NCI-H510A (cell line): ENCODE measurements at places on chromosomes 1 and 21.

DNA sequence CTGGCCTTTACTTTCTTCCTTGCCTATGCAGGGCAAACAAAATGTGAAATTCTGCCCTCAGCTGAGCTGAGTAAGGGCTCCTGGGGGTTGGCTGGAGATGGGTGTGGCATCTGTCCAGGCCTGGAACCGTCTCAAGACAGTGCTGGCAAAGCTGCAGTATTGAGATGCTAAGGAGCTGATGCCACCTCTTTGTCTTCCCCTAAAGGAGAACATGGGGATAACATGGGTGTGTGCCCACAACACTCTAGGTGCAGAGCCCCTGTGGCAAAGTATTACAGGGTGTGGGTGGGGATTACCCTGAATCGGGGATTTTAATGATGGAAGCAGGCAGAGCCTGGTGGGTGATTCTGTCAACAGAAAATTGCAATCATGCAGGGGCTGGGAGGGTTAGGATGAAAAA, 2.5 kb upstream of the ST3GAL3 start:
- no peak for DNase-seq

DNA sequence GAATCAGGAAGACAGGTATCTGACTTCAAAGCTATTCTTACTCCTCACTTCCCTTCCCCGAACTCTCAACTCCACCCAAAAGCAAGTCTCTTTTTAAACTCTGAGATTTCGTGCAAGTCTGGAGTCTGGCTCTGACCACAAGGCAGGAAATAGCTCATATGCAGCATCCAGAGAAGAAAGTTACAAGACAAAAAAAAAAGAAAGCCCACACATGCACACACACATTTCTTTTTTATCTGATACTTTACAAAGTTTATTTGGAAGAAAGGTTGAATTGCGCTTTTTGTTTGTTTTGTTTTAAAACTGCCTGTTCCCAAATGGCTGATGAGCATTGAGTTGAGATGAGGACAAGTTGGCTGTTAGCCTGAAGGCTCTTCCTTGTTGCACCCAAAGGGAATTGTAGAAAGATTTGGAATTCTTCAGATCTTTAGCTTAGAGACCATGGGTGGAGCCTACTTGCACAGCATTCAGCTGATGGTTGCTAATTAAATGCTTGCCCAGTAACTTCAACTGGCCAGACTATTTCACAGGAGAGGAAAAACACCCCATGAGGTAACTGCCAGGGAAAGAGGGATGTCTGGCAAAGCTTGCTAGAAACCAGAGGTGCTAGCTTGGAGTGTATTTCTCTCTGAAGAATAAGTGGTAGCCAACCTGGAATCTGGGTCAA, 490.3 kb downstream of the TTLL7 start:
- no peak for DNase-seq

DNA sequence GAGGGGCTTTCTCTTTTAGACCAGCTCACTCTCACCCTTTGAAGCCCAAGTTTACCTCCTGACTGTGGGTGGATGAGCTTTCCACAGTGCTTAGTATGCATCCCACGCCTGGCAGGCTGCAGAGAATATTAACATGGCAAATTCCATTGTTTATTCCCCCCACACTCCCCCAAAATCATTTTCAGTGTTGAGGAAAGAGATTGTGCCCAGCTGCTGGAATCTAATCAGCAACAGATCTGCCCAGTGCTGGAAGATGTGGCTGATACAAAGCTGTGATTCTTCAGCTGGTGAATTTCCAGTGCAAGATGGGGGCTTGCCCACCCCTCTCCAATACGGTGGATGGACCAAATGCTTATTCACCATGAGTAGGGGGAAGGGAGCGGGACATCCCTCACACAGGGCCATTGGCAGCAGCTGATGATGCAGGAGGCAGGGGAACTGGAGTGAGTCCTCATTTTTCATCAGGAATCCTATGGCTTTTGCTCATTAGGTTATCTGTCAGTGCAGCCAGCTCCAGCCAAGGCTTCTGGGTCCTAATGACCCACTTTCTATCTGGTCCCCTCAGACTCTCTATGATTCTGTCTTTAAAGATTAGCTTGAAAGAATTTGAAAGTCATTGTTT, 39.7 kb upstream of the KCNA3 start:
- no peak for DNase-seq

DNA sequence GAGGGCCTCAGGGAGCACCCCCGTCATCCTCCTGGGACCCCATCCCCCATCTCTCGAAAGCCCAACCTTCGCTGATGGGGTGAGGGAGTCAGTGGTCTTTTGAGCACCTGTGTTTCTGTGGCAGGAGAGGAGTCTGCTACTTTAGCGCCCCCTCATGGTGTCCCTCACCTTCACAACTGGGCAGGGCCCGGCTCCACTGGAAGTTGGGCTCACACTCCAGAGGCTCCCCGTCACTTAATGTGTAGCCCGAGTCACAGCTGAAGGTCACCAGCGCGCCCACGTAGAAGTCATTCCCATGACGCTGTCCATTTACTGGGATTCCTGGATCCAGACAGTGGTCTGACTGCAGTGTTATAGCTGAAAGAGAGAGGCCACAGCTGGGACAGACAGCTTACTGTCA, 139.5 kb upstream of the HMGB4 start:
- no peak for DNase-seq

DNA sequence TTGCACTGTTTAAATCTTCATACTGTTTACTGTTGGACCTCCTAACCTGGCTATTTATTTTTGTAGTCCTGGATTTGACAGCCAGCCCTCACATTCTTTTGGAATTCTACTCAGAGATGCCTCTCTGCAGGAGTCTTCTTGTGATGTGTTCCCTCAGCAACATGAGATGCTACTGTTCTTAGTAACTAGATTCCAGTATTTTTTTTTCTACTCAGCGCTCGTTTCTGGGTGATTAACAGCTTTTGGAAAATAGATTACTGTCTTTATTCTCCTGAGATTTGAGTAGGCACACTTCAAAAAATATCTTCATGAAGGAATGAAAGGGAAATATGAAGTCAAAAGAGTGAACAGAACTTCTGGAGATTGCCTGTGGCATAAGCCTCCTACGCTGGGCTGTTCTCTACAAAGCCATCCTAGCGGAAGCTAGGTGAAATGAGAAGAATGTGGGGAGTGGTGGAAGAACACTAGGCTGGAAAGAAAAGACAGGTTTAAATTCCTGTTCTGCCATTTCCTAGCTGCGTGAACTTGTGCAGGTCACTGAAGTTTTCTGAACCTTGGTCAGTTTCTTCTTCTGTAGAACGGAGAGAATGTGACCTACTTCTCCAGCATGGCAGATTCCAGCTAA, 75.9 kb downstream of the LRRC8C start:
- DNase-seq = no peak

GRCh38 chr1:156804572-156805243, 11.9 kb downstream of the SH2D2A start:
- DNase-seq = peak; percentile 76

DNA sequence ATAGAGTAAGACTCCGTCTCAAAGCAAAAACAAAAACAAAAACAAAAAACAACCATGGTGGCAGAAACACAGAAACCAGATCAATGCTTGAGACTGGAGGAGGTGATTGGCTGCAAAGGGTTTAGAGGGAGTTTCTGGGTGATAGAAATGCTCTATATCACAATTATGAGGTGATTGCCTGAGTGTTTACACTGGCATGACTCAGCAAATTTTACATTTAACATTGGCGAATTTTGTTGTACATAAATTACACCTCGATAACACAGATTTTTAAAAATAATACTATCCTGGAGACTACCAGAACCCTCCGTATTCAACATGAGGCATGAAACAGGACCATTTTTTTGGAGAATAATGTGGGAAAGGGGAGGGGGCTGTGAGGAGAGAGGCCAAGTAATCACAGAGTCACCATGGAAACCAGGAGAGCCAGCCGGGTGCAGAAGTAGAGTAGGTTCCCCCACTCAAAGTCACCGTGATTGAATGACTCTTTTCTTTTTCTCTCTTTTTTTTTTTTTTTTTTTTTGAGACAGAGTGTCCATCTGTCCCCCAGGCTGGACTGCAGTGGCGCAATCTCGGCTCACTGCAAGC, 24.3 kb downstream of the HEYL start:
- DNase-seq = no peak

DNA sequence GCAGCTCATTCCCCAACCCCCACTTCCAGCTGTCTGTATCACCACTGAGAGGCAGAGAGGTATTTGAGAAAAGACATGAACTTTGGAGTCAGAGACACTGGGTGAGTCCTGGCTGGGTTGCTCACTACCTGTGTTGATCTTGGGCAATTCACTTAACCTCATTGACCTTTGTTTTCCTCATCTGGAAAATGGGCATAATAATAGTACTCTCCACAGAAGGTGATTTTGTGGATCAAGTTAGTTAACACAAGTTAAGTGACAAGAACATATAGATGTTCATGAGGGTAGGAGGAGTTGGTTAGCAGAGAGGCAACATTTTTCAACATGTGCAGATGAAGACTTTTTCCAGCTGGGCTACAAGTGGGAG, 17.1 kb upstream of the ETV3L start:
- DNase-seq = no peak

DNA sequence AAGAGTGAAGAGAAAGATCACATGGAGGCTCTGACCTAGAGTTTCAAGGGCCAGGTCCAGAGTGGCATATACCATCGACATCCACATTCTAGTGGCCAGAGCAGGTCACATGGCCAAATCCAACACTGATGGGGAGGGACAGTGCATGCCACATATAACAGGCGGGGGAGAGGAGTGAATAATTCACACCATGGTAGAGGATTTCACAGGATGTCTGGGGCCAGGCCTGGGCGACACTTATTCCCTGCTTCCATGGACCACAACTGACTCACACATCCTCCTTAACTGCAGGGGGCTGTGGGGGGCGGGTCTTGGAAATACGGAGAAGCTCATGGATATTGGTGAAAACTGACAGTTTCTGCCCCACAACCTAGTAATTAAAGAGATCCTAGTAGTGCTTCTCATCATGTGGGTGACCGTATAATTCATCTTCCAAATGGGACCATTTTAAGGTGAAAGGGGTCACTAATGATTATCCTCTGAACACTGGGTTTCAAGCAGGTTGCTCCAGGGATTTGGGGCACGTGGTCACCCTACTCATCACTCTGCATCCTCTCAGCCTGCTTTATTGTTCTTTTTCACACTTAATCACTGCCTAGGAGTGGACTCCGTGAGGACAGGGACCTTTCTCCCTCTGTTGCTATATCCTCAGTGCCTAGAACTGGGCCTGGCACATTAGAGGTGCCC, 44.0 kb downstream of the IGSF21 start:
- no peak for DNase-seq

GRCh38 chr1:199283794-199284193, 645.0 kb downstream of the PTPRC start:
- no peak for DNase-seq

DNA sequence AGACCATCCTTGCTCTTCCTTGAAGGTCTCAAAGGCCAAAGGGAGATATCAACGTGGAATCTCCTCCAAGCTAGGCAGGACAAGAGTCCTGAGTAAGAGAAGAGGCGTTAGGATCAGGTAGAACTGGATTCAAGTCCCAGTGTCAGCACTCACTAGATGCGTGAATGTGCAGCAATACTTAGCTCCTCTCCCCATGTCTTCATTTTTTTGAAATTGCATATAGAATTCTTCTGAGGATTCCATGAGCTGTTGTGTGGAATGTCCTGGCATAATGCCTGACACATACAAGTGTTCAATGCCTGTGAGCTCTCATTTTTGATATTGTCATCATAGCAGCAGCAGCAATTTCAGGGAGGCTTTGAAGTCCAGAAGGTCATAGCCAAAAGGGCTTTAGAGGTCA, 333.2 kb downstream of the KCNH1 start:
- no peak for DNase-seq

DNA sequence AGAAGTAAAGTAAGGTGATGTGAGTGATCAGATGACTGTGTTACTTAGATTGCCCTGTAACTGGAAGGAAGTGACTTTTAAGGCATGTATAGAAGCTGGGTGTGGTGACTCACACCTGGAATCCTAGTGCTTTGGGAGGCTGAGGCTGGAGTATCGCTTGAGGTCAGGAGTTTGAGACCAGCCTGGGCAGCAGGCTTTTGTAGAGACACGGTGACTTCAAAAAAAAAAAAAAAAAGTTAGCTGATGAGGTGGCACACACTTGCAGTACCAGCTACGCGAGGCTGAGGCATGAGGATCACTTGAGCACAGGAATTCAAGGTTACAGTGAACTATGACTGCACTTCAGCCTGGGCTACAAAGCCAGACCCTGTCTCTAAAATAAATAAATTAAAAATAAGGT, 2.3 kb upstream of the USP16 start:
- no peak for DNase-seq

GRCh38 chr1:226973898-226974543, 33.9 kb downstream of the COQ8A start:
- no peak for DNase-seq

DNA sequence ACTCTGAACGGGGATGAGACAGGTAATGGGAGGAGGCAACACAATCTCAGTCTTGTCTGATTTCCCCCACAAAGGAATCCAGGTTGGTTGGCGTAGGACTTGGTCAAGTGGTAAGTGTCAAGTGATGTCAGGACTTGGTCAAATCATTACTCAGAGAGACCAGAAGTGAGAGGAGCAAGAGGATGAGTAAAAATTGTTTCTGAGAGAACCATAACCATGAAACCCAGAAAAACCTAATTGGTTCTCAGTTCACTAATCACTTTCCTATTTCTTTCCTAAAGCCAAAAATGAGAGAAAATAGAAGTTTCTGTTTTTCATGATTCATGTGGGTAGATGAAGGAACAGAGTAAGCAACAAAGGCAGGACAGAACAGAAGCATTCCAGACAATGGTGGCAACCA, 5.0 kb downstream of the PHC2 start:
- no peak for DNase-seq

DNA sequence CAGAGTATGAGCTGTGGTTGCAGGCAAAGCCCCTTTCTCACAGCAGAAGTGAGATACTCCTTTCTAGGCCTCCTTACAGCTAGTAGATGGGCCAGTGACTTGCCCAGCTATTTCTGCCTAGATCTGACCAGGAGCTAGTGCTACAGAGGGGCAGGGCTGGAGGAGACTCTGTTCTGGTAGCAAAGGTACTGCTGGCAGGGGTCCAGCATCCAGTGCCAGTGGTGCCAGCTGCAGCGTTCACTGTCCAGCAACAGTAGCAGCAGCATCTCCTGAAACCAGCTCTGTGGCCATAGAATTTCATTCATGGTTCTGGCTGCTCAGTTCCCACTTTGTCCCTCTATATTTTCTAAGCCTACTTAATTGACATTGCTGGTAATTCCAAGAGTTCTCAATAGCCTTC, 62.5 kb upstream of the CNN3 start:
- no peak for DNase-seq

- DNase-seq = peak; percentile 96
Observed at GRCh38 chr21:39675993-39676661, 63.4 kb downstream of the B3GALT5 start.
